Stimulated activated CD8-positive, alpha-beta memory T cell treated with anti-CD3 and anti-CD28 coated beads, Interleukin-15, amount 100 ng/mL, for 24 hours (primary cell): ENCODE measurements at places on chromosomes 2 and 18.

GRCh38 chr18:5530629-5531178, 13.1 kb downstream of the EPB41L3 start:
- no peak for DNase-seq

DNA sequence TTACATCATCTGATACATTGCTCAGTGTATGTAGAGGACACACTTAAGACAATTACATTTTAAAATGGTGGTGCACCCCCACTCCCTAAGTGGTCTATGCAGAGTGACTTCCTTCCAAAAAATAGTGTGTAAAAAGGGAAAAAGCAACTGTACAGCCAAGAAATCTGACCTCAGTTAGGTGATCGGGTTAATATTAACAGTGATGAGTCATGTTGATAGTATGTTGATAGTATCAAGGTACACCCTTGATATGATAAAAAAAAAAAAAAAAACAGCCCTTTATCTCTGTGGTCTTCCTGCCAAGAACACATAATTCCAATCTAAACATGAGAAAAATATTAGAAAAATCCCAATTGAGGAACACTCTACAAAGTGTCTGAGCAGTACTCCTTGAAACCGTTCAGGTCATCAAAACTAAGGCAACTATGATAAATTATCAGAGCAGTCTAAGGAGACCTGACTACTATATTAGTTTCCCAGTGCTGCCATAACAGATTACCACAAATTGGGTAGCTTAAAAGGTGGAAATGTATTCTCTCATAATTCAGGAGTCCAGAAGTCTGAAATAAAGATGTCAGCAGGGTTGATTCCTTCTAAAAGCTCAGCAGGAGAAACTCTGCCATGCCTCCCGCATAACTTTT, 171.9 kb downstream of the ARHGAP28 start:
- no peak for DNase-seq

GRCh38 chr2:137689549-137689948, 274.7 kb upstream of the HNMT start:
- DNase-seq, result no peak

DNA sequence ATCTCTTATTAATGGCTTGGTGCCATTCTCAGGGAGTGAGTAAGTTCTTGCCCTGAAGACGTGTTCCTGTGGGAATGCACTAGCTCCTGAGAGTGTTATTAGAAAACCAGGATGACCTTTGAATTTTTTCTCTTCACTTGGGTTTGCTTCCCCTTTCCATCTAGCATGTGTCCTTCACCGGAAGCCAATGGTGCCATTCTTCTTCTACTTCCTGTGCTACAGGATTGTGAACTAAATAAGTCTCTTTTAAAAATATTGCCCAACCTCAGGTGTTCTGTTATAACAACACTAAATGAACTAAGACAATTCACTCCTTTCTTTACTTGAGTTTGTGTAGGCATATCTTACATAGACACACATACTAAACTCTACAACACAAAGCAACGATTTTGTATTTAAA, 447.0 kb downstream of the SOX11 start:
- no peak for DNase-seq

DNA sequence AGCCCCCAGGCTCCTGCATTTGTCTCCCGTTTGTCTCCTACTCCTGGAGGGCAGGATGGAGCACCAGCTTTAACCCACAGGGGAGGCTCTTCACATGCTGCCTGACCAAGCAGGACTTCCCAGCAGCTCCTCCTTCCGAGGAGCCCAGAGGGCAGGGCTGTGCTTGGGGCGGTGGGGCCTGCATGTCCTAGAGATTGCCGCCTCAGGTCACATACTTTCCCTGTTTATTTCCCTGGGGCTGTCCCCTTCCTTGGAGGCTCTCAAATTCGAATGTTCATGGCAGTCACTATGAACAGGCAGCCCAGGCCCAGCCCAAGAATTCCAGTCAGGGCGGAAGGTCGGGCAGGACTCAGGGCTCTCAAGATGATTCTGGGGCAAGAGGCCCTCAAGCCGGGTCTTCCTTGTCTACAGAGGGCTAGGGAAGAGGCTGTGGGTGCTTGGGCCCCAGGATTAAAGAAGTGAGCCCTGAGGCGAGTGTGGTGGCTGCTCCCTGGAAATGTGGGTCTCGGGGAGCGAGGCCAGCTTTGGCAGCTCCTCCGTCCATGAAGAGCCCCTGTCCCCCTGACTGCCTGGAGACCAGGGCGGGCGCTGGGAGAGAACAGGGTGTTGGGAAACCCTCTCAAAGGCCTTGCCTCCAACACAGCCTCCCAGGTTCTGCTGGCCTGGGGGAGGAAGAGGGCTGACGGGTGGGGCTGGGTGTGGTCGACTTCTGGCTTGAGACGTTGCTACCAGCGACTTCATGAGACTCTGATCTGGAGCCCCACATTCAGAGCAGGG, 48.9 kb upstream of the HPCAL1 start:
- no peak for DNase-seq

- no peak for DNase-seq
Observed at GRCh38 chr18:63444580-63444979, 22.3 kb upstream of the VPS4B start.

DNA sequence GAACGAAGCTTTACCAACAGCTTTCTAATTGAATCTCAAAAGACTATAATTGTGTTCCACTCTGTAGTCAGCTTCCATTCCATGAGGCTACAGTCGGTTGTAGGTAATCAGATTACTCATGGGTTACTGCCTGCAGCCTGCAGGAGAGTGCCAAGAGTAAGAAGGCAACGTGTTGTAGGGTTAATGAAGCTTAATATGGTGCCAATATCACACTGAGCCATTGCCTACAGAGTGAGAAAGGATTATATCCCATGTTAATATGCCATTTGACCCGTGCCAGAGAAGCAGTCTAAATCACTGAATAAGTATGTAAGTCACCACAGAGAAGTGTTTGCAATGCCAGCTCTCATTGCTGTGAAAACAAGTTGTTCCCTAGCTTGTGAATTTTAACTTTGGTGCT, 734.5 kb upstream of the ACVR2A start:
- no peak for DNase-seq

DNA sequence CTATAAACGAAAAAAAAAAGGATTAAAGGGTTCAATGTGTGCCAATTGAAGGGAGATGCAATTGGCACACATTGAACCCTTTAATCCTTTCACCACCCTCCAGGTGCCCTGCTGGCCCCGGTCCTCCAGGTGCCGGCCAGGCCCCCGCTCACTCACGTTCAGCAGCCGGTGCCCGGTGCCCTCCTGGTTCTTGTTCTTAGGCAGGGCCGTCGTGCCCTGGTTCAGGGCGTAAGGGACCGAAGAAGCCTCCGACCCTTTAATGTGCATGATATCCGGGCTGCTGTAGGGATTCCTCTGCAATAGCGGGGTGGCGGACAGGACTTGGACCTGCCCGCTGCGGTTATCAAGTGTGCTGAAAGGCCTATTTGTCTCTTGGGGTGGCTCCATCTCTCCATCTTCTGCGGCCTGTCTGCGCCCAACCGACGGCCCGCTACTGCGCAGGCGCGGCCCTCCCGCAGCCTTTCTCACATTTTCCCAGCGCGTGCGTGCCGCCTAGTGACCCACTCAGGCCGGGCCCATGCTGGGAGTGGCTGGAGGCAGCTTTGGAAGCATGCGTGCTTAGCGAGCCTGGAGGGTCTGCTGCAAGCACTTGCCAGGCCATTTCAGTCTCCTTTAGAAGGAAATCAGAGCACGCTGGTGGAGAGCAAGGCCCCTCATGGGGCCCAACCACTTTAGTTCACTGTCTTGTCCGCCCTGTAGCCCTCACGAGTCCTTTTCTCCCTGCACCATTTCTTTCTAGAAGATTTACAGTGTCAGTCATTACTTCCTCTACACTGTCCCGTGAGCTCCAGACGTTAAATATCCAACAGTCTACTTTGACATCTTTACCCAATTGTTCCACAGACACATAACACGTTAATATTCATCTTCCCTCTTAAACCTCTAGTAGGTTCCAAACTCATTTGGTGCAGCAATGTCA, 24.3 kb downstream of the TMEM237 start:
- no peak for DNase-seq

DNA sequence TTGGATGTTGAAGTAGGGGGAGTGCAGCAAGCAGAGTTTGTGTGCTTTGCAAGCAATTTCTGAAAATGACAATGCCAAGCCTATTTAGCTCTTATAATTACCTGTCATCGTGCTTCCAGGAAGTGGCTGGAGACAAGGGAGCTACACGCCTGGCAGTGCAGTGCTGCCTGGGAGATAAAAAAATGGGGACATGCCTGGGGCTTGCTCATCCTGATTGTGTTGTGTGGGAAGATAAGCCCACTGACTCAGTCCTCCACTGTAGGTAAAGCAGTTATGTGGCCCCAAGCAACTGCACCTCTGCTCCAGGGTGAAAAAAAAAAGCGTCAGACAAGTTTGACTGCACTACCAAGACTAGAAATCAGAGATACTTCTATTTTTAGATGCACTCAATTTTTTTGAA, 396.9 kb upstream of the NXPH2 start:
- DNase-seq, result no peak

DNA sequence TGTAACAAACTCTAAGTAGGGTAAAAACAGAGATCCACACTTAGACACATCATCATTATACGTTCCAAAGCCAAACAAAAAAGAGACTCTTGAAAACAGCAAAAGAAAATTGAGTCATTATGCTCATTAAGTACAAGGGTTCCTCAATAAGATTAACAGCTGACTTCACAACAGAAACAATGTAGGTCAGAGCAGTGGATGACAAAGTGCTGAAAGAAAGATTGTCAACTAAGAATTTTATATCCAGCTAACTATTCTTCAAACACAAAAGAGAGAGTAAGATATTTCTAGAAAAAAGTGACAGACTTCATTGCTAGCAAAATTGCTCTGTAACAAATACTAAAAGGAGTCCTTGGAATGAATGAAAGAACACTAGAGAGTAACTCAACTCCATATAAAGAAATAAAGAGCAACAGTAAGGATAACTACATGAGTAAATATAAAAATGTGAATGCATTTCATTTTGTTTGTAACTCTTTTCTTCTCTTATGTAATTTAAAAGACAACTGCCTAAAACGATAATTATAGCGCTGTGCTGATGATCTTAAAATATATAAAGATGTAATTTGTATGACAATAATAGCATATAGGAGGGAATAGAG, 23.8 kb upstream of the DNER start:
- DNase-seq, result no peak

DNA sequence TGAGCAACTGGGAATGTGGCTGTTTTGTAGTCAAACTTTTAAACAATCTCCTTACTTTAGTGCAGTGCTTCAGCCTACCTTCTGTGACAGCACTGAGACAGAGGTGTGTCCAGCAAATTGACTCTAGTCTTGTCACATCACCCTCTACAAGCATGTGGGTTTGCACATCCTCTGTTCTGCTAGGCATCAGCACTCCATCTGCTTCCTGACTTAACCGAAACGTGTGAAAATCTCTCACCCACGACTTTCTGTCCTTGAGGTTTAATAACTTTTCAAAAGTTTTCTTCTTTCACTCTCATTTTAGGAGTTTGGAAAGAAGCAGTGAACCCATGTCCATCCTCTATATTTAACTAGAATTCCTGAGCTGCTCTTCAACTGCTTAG, 42.6 kb downstream of the TTR start:
- no peak for DNase-seq

- no peak for DNase-seq
Observed at GRCh38 chr18:9022397-9023155, 79.9 kb upstream of the NDUFV2 start.

DNA sequence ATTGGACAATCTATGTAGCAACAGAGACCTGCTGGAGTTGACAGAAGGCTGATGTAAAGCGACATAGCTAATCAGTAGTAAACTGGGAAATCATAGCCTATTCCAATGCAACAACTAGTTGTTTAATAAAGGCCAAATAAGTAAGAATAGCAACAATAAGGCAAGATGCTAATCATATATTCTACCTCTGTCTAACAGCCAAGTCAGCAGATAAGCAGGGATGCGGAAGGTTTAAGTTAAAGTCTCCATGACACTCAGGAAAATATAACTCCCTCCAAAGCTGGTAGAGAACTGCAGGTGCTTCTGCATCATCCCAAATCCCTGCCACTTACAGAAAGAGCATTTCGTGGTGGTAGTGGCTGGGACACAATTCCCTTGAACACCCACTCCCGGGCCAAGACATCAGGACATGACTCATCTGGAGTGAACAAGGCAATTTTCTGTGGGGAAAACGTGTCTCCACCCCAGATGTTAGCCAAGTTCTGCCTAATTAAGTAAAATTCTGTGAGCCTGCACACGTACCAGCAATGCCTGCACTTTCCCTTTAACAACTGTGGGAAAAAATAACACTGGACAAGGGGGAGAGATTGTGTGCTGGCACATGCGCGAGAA, 413.6 kb upstream of the ID2 start:
- no peak for DNase-seq

DNA sequence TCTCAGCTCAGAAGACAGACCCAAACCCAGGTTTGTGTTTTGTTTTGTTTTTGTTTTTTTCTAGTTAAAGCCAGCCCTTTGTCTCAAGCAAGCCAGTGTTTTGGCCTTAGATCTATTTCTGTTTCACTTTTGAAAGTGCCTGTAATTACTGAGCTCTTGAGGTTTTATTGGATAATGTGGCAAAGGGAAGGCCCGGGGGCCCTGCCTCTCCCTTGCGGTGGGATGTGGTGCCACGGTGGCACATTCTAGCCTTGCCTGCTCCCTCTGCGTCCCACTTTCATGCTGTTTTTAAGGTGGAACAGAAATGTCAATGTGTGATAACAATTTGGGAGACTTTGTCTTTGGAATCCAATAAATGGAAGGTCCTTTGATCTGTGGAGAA, 2.5 kb downstream of the HPCAL1 start:
- DNase-seq, result no peak

- DNase-seq, result no peak
Observed at GRCh38 chr18:79733986-79734770, 54.6 kb downstream of the CTDP1 start.

- DNase-seq, result no peak
Observed at GRCh38 chr2:241011751-241012510, 13.5 kb downstream of the SNED1 start.

- no peak for DNase-seq
Observed at GRCh38 chr2:145546091-145546490, 1026.2 kb upstream of the ZEB2 start.

DNA sequence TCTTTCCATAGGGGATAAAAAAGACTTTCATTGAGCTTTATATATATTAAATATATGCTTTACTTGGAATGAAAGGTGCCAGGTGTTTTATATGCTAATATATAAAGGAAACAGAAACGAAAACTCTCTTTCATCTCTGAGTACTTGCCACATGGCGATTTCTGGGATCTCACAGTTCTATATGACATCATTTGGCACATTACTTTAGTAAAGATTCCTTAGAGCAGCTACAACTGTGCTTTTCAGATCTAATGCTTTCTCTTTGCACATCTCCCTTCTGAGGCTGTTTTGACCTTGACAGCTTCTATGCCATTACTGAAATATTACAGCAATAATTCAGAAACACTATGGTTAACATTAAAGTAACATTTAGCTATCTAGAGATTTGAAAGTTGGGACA, 1082.9 kb upstream of the CDH2 start:
- no peak for DNase-seq
